Fibroblast of pulmonary artery (primary cell): ENCODE measurements at places on chromosomes 6 and 20.

- DNase-seq: no peak
These were observed 6.9 kb upstream of the CD40 start for GRCh38 chr20:46111028-46111835.

- DNase-seq: no peak
These were observed 267.7 kb downstream of the FARS2 start for GRCh38 chr6:5529015-5529414.

DNA sequence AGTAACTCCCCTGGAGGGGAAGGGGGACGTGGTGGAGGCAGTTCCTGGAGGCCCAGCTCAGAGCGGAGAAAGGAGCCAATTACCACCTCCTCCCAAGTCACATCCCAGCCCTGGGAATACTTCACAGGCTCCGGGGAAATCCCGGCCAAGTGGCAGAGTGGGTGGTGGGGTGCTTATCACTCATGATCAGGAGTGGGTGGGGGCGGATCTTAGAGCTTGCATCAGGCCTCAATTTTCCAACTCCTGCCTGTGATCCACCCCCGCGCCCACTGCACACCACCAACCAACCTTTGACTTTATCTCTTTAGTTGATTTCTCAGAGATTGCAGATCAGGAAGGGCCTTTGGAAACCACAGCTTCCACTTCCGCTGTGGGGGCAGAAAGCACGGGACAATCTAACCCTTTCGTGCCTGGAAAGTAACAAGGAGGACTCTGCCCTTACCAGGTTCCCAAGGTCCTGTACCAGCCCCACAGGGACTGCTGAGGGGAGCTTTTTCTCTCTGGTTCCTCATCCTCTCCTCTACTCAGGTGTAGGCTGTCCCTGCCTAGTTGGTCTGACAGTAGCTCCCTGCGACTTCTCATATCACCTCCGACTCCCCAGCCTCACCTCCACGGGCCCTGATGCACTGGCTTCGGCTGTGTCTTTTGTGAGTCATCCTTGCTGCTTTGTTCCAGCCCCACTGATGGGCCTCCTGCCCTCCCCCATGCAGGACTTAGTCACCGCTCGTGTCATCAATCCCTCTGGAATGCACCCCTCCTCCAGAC lies 24.9 kb upstream of the IER3 start:
- peak; percentile 94 for DNase-seq

GRCh38 chr20:24501764-24502556 lies 32.5 kb downstream of the SYNDIG1 start:
- DNase-seq: peak; percentile 38

GRCh38 chr6:148745926-148746325 lies 904 bp upstream of the UST start:
- DNase-seq: no peak

DNA sequence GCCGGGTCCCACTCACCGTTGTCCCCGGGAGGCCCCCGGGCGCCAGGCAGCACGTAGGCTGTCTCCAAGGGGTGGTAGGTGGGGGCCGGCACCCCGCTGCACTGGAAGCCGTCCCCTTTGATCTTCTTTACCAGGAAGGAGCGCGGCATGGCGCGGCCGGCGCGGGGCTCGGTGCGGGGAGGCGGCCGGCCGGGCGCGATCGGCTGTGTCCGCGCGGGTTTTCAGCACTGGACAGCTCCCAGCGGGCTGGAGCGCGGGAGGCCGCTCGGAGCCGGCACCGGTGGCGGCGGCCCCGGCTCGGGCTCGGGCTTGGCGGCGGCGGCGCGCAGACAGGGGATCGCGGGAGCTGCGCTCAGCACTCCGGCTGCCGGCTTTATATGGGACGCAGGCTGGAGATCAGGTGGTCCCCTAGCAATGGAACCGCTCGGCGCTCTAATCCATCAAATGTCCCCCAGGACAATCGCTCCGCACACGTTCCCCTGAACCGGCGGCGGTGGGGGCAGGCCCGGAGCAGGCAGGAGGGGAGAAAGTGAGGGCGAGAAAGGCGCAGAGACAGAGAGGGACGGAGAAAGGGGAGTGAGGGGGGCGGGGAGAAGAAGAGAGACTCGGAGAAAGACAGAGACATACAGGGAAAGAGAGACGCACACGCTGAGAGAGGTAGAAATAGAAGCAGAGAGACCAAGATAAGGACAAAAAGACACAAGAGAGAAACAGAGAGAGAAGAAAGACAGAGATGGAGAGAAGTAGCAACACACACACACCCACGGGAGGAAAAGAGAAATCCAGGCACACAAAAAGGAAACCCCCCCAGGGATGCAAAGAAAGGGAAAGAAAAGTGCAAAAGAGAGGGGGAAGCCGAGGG lies at the start of gene SCRT2:
Gene SCRT2 (minus strand): TSS at position 350 of the 862 bp plus-strand sequence. CDS start 201 bp downstream, at position 149.
- peak; percentile 71 for DNase-seq

- DNase-seq: no peak
These were observed 6.5 kb downstream of the PEDS1 start for GRCh38 chr20:50146732-50147662.

- DNase-seq: no peak
These were observed 4.7 kb downstream of the DSN1 start for GRCh38 chr20:36768768-36769430.

GRCh38 chr6:144549837-144550747 lies 265.0 kb downstream of the UTRN start:
- DNase-seq: no peak

- no peak for DNase-seq
These were observed 135.8 kb upstream of the CITED2 start for GRCh38 chr6:139510040-139510790.

DNA sequence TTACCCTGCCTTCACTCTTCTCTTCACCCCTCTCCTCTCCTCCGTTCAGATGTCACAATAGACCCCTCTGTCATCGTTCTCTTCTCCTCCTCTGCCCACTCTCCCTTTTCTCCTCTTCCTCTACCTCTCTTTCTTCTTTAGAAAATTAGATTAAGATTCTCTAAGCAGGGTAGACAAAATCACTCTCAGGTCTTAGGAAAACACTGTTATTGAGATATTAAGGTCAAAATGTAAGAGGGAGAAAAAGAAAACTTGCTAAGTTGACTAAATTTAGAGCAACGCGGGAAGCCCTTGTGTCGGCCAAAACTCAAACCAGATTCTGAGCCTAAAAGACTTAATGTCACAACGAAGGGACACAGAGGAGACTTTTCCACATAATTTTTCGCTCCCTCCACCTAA lies 22.1 kb upstream of the ZNF184 start:
- no peak for DNase-seq

DNA sequence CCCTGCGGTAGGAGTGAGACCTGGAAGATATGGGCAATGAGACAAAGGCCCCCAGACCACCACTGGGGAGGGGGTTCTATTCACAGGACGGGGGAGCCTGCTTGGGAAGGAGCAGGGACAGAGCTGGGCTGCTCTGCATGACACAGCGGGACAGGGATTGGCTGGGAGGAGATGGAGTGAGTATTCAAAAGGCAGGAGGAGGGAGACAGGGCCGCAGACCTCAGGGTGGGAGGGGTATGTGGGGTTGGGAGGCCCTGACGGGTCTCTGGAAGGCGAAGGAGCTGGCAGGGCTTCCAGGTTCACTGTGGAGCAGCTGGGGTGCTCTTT lies 60.8 kb upstream of the RPS6KA2 start:
- no peak for DNase-seq

DNA sequence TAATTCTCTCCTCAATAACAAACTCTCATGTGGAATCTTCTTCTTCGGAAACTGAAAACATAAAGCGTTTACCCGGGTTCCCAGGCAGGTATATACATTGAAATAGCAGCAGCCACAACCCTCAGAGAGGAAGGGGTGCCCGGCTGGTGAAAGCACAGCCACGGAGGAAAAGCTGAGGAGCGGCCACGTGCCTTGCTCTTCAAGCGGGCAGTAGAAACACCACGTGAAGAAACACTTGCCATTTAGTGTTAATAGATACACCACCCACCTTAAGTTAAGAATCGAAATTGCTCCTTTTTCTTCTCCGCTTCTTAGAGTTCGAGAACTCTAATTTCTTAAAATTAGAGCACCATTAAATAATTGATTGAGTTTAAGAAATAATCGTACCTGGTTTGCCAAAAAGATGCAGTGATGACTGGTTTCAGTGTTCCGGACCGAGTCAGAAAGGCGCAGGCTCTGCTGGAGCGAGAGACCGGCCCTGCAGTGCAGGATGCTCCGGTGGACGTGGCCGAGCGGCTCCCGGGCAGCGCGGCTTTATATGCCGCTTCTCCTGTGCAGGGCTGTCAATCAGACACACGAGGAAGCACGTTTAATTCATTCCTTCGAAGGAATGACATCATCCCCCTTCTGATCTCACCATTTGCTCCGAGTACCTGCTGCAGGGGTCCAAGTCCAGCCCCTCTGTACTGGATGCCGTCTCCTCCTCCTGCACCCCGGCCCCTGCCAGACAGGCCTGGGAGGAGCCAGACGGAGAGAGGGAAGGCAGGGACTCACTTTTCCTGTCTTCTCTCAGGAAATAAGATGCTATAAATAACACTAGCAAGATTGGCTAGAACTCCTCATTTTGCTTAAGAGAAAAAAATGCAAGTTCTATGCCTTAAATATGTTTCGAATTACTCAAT lies at the start of gene THBS2:
Gene THBS2 (minus strand): TSS at position 510 of the 902 bp plus-strand sequence. CDS start 3,062 bp downstream, outside the sequence.
- peak; percentile 96 for DNase-seq

DNA sequence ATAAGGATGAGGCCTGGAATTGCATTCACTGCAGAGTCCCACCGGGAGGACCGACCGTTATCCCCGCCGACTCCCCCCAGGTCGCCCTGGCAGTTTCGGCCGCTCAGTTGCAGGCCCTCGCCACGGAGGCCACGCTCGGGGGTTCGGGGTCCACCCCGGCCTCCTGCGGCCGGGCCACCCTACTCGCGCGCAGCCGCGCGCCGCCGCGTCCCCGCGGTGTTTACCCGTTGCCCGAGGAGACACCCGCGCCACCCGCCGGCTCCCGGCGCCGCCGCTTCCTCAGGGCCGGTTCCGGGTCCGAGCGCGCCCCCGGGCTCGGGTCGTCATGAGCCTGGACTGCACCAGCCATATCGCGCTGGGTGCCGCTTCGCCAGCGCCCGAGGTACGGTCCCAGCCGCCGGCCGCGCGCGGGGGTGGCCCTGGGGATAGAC lies at the start of gene CCDC170:
Gene CCDC170 (plus strand): TSS at position 214 of the 431 bp plus-strand sequence. CDS start 112 bp downstream, at position 326.
- no peak for DNase-seq

- no peak for DNase-seq
These were observed 164.7 kb downstream of the FOXC1 start for GRCh38 chr6:1774226-1774915.

GRCh38 chr6:132115714-132116366 lies 164.7 kb upstream of the CCN2 start:
- DNase-seq: peak; percentile 51

GRCh38 chr6:166387642-166388289 lies 5.0 kb upstream of the MPC1 start:
- DNase-seq: no peak

- DNase-seq: no peak
These were observed 555.6 kb downstream of the KIF16B start for GRCh38 chr20:16017656-16018055.

DNA sequence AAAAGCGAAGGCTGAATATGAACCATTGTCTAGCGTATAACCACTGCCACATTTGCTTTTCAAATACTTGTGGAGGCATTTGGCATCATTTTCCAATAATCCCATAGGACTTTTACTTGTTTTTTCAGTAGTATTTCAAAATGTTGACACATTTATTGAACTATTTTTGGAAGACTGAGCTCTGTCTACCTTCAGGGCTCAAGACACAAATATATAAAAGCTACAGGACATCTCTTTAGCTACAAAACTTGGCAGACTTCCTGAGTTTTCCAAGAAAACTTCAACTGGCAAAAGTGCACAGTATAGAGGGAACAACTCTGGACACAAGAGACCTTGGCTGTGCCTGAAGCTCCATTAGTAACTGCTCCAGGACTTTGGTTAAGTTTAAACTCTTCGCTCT lies 13.4 kb downstream of the EPB41L2 start:
- no peak for DNase-seq

- no peak for DNase-seq
These were observed 65.0 kb upstream of the VSTM2L start for GRCh38 chr20:37837924-37838323.

GRCh38 chr20:62587757-62588402 lies 54.4 kb upstream of the SLCO4A1 start:
- DNase-seq: peak; percentile 14

GRCh38 chr6:158894193-158894592 lies 75.0 kb upstream of the EZR start:
- peak; percentile 84 for DNase-seq

GRCh38 chr6:80610846-80611245 lies 504.4 kb downstream of the BCKDHB start:
- DNase-seq: peak; percentile 40

GRCh38 chr6:98871057-98871456 lies 36.7 kb downstream of the POU3F2 start:
- DNase-seq: peak; percentile 16

DNA sequence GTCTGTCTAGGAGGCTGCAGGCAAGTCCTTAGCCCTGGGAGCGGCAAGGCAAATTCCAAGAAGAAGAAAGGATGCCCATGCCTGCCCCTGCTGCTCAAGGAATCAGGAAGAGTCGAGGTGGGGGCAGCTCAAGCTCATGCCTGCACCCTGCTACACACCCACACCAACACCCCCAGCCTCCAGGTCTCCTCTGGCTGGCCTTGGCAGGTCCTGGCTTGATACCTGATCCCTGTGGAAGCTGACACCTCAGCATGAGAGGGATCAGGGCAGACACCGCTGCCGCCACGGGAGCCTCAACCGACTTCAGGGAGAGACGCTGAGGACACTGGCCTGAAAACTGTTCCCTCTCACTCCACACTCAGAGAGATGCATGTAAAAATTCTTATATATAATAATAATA lies 35.5 kb upstream of the MAFB start:
- no peak for DNase-seq

GRCh38 chr6:38319256-38320212 lies 320.2 kb downstream of the BTBD9 start:
- no peak for DNase-seq

GRCh38 chr6:89073840-89074239 lies 6.7 kb upstream of the PNRC1 start:
- no peak for DNase-seq

GRCh38 chr6:132246632-132247270 lies 154.5 kb downstream of the MOXD1 start:
- no peak for DNase-seq

- no peak for DNase-seq
These were observed 17.6 kb downstream of the ADGRF5 start for GRCh38 chr6:46904117-46904516.

- DNase-seq: no peak
These were observed 5.0 kb upstream of the LPIN3 start for GRCh38 chr20:41335591-41335990.

DNA sequence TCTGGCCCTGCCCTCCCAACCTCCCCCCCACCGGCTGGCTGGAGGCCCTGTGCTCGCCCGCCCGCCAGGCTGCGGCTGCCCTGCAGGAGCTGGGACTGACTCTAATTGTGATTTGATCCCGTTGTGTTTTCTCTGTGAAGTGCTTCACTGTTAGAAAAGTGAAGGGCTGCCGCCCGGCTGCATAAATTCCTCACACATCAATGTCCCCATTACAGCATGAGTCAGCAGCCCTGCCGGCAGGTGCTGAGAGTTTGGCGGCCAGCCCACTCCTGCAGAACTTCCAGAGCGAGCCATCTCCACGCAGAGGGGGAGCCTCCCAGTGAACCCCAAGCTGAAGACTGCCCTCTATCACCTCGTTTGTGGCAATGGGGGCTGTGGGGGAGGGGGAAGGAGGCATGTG lies 137.9 kb downstream of the DLL1 start:
- peak; percentile 20 for DNase-seq

GRCh38 chr6:162260027-162260426 lies 467.5 kb downstream of the PRKN start:
- no peak for DNase-seq

GRCh38 chr6:24154121-24154520 lies 28.1 kb downstream of the NRSN1 start:
- DNase-seq: no peak
